ENCODE measurements at places on chromosomes 6 and 20. TPM values are rescaled to one million over a fixed set of nuclear protein-coding genes. Genes with fewer than 3 reads are reported as not detected.

SMOC2 gene
- total RNA-seq = 164 TPM

STK35 gene
- total RNA-seq = 16.4 TPM

BPIFB2 gene
- total RNA-seq = not detected

NRSN2 gene
- total RNA-seq = 51.0 TPM

SOD2 gene
- 1,036 TPM for total RNA-seq

GHRH gene
- total RNA-seq = not detected

Measured in articular chondrocyte of knee joint (primary cell).